ENCODE measurements at places on chromosomes 1 and 21.

DNA sequence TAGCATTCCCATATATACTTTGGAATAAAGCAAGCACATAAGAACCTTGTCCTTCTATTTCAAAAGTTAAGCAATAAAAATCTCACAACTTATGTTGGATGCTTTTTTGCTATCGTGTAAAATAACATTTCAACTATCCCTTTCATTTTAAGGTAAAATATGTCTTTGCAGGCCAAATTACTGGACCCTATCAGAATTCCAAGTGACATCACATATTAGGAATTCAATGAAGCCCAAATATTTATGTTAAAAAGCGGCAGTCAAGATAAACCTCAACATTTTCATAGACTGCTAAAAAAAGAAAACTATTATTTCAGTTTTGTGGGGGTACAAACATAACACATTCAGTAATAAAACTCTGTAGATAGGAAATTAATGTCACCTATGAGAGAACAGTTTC, 252.0 kb downstream of the KCTD3 start:
- DNase-seq: no peak

GRCh38 chr1:160167056-160167455, 15.7 kb downstream of the ATP1A4 start:
- DNase-seq: no peak

DNA sequence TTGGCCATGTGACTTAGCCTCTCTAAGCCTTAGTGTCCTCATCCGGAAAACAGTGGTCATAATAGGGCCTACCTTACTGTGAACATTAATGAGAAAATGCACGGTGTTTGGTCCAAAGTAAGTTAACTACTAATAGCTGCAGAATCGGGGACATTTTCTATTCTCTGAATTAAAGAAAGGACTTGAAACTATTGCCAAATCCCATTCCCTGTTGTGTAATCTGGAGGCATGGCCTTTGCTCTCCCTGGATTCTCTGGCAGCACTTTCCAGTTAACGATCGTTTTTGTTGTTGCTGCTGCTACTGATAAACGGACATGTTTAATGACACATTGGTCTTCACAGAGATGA, 30.5 kb downstream of the FMO4 start:
- DNase-seq: no peak

DNA sequence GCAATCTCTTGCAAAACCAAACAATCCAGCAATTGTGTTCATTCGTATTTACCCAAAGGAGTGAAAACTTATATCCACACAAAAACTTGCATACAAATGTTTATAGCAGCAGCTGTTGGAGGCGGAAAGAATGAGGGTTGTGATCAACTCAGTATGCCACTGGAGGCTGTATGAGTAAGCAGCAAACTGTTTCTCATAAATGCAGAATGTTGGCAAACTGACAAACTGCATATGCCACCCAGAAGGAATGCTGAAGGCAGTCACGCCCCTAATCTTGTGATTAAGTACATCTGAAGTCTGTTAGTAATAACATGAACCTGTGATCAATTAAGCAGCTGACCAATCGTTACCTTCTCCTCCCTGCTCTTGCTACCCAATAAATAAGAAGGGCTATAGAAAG, 60.5 kb upstream of the CR2 start:
- peak; percentile 92 for DNase-seq

DNA sequence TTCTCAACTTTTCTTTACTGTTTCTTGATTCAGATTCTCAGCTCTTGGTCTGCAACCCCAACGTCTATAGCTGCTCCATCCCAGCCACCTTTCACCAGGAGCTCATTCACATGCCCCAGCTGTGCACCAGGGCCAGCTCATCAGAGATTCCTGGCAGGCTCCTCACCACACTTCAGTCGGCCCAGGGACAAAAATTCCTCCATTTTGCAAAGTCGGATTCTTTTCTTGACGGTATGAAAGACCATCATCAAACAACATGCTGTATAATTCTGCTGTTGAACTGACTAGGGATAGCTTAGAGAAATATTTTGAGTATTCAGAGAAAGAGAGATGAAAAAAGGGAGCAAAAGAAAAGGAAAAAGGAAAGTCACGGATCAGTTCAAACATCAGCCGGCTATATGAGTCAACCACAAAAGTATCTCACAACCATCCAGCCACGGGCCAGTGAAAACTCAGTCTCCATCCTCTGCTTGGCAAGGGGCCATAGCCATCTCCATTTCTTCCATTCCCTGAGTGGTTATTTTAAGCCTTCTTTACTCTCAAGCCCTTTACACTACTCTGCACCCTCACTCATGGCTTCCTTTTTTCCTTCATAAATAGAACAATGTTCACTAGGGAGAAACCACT, 14.1 kb downstream of the DNASE2B start:
- peak; percentile 66 for DNase-seq

- no peak for DNase-seq
Observed at GRCh38 chr21:42937960-42938605, 12.7 kb upstream of the ERVH48-1 start.

- DNase-seq: no peak
Observed at GRCh38 chr1:217193151-217193550, 437.7 kb downstream of the GPATCH2 start.

GRCh38 chr1:67469431-67469830, 39.2 kb upstream of the SERBP1 start:
- no peak for DNase-seq

GRCh38 chr1:56441601-56442000, 137.8 kb downstream of the PLPP3 start:
- DNase-seq: no peak

DNA sequence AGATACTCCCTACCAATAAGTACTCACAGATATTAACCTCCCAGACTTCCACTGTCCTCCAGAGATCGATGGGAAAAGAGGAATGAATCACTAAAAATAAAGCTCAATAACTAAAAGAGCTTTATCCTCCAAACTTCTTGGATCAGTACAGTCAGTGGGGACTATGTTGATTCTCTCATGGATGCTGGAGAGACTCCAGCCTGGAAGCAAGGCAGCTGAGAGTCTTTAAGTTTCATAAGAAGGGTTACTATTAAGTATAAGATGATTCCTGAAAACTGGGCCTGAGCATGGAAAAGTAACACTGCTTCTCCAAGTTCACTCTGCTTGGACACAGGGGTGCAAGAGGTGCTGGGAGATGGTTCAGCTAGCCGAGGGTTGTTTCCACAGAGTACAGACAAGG, 6.2 kb upstream of the DDR2 start:
- no peak for DNase-seq

Measured in amniotic stem cell (primary cell).